ENCODE measurements at places on chromosomes 12 and 14. TPM values are rescaled to one million over a fixed set of nuclear protein-coding genes. Genes with fewer than 3 reads are reported as not detected.

AICDA gene
- total RNA-seq = not detected

PTPN21 gene
- 3.3 TPM for total RNA-seq

RNASE3 gene
- total RNA-seq = not detected

NRL gene
- 4.7 TPM for total RNA-seq

SIRT4 gene
- total RNA-seq = 7.0 TPM

PIP4P1 gene
- 33.4 TPM for total RNA-seq

MIP gene
- total RNA-seq = not detected

RPL6 gene
- total RNA-seq = 1,551 TPM

KRT83 gene
- not detected for total RNA-seq

GYS2 gene
- total RNA-seq = not detected

DAO gene
- 1.1 TPM for total RNA-seq

NINJ2 gene
- 0.94 TPM for total RNA-seq

TAS2R19 gene
- 0.88 TPM for total RNA-seq

SERPINA3 gene
- total RNA-seq = 433 TPM

GALNT9 gene
- 0.04 TPM for total RNA-seq

GDF3 gene
- not detected for total RNA-seq

GZMB gene
- total RNA-seq = not detected

TOMM20L gene
- total RNA-seq = not detected

CHPT1 gene
- total RNA-seq = 178 TPM

CEBPE gene
- not detected for total RNA-seq

ZBTB42 gene
- total RNA-seq = 3.2 TPM

PAPOLA gene
- 103 TPM for total RNA-seq

DBX2 gene
- not detected for total RNA-seq

B4GALNT3 gene
- total RNA-seq = 2.9 TPM

BEST3 gene
- not detected for total RNA-seq

IL26 gene
- total RNA-seq = not detected

MPHOSPH9 gene
- 63.4 TPM for total RNA-seq

MUCL1 gene
- total RNA-seq = not detected

GPR135 gene
- 0.62 TPM for total RNA-seq

TMEM253 gene
- 0.29 TPM for total RNA-seq

TMEM63C gene
- total RNA-seq = 0.27 TPM

RASAL1 gene
- not detected for total RNA-seq

LRRK2 gene
- total RNA-seq = not detected

RILPL2 gene
- total RNA-seq = 8.1 TPM

ASCL1 gene
- not detected for total RNA-seq

SYT10 gene
- not detected for total RNA-seq

STAB2 gene
- not detected for total RNA-seq

RND1 gene
- total RNA-seq = 2.2 TPM

CD69 gene
- total RNA-seq = not detected

LPCAT3 gene
- total RNA-seq = 22.1 TPM

TAS2R31 gene
- 6.5 TPM for total RNA-seq

APOF gene
- total RNA-seq = 3.3 TPM

SLC6A13 gene
- 0.52 TPM for total RNA-seq

ATP23 gene
- 12.1 TPM for total RNA-seq

JAG2 gene
- total RNA-seq = not detected

L2HGDH gene
- 5.0 TPM for total RNA-seq

FGF23 gene
- total RNA-seq = not detected

LMNTD1 gene
- total RNA-seq = not detected

KCNC2 gene
- not detected for total RNA-seq

SLCO1B1 gene
- total RNA-seq = not detected

CTSG gene
- total RNA-seq = not detected

CPNE6 gene
- not detected for total RNA-seq

CCDC197 gene
- not detected for total RNA-seq

Measured in HepG2 (cell line).